ENCODE measurements at places on chromosomes 4 and X.

DNA sequence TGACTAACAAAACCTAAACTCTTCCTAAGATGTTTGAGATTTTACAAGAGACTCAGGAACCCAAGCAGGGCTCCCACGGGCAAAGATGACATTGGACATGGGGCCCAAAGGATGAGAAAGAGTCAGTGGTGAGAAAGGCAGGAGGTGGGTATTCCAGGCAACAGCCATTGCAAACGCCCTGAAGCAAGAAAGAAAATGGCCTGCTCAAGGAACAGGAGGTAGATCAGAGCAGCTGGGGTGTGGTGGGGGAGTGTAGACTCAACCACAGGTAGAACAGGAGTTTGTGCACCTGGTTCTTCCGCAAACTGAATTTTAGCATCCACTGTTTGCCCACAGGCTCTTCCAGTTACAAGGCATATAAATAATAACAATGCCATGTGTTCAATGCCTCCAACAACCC is 3.3 kb downstream of the PPP2R2C start:
- no peak for DNase-seq

DNA sequence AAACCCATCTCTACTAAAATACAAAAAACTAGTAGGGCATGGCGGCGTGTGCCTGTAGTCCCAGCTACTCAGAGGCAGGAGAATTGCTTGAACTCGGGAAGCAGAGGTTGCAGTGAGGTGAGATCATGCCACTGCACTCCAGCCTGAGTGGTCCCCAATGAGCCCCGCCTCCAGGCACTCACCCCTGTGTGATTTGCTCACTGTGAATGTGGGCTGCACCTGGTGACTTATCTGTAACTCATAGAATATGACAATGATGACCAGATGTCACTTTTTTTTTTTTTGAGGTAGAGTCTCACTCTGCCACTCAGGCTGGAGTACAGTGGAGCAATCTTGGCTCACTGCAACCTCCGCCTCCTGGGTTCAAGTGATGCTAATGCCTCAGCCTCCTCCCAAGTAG is 49.0 kb upstream of the HOPX start:
- DNase-seq = no peak

GRCh38 chrX:113743069-113743468 is 840.8 kb upstream of the HTR2C start:
- DNase-seq = no peak

DNA sequence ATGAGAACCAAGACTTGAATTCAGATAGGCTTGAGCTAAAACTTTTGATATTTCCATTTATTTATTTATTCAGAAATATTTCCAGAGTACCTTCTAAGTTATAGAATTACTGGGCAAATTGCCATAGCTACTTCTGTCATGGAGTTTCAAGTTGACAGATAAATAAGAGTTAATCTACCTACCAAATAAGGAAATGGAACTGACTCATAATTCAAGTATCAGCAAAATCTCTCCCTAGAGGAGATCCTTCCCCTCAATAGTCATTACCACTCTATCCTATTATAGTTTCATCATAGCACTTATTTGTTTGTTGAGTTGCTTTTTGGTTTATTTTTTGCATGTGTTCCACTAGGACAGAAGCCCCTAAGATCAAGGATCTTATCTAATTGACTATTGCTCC is 48.8 kb upstream of the CCSER1 start:
- DNase-seq = peak; percentile 59

GRCh38 chrX:135973025-135973547 is 702 bp downstream of the MMGT1 start:
- DNase-seq = peak; percentile 16

GRCh38 chr4:152947311-152947710 is 11.2 kb downstream of the FHDC1 start:
- DNase-seq = no peak

DNA sequence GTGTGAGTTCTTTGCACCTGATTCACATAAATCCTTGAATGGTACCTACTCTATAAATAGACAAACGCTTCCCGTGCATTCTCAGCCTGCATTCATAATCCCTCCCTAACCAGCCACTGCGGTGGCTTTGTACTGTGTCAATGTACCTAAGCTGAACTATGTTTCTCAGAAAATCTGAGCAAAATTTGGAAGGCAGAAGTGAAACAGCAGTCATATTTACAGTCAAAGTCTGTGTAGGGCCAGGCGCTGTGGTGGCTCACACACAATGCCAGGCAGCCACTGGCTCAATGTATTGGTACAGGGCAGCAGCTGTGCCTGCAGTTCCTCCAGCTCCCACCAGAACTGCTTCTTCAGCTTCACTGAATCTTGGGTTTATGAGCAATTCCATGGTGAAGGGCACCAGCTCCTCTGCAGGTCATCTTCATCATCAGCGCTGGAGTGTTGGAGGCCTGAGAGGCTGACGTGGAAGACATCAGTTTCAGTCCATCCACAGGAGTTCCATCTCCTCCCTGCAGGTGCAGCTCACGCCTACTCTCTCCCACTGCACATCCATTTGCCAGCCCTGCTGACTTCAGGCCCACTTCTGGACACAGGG is 32.3 kb upstream of the IRF2 start:
- DNase-seq = no peak

DNA sequence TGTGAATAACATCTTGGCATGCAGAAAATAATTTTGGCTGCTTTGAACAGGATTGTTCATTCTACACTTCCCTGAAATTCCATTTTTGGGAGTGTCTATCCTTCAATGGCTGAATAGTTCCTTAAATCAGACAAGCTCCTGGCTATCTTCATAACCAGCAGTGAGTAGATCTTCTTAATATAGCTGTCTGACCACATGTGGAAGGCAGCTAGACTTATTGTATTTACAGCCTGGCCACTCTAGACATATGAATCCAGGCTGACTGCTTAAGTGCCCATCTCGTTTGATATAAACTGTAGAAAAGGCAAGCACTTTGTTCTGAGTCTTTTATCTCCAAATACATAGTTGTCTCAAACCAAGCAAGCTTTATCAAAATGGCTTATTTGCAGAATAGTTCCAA is 40.0 kb downstream of the PWWP3B start:
- no peak for DNase-seq

DNA sequence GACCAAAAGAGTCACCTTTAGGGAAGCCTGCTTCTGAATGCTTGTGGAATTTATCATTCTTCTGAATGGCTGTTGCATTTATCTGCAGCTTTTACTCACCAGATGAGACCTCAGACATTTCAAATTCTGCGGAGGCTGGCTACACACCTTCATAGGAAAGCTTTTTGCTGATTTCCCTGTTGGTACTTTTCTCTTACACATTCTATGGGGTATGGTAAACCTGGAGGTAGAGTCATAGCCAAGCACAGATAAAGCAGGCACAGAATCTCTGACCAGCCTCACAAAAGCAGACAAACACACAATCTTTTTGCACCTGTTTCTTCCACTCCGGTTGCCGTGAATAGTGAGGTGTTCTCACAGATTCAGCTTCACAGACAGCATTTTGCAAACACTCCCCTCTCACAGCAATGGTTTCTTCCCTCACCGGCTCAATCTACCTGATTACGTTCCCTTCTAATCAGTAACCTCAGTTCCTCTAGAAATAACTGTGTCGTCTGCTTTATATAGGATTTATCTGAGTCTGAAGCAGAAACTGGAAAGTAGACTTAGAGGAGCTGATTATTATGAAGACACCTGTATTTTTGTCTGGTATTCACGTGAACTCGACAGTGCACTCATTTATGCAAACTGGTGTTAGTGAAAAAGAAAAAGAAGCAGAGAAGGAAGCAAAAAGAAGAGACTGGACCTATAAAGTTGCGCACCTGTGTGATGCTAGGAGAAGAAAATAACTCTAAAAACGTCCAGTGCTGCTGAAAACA is 83.1 kb downstream of the DMD start:
- no peak for DNase-seq

DNA sequence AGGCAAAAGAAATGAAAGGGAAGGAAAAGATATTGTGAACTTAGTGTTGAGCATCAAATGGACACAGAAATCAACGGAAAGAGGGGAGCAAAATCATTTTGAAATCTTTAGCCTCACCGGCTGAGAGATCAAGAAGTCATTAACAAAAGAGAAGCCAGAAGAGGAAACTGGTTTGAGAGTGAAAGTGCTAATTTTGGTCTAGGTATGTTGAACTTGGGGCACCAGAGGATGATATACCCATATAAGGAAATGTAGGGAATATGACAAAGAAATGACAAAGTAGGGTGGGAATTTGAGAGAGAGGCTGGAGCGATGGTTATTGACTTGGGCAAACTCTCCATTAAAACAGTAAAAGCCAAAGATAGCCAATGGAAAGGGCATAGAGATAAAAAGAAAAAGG is 183.4 kb upstream of the ATOH1 start:
- DNase-seq = no peak

GRCh38 chr4:120824946-120825345 is 97.6 kb downstream of the PRDM5 start:
- DNase-seq = no peak

- DNase-seq = no peak
Measured at GRCh38 chr4:43374216-43374751, 481.8 kb downstream of the GRXCR1 start.

- DNase-seq = no peak
Measured at GRCh38 chr4:82640540-82640939, 78.8 kb upstream of the TMEM150C start.

DNA sequence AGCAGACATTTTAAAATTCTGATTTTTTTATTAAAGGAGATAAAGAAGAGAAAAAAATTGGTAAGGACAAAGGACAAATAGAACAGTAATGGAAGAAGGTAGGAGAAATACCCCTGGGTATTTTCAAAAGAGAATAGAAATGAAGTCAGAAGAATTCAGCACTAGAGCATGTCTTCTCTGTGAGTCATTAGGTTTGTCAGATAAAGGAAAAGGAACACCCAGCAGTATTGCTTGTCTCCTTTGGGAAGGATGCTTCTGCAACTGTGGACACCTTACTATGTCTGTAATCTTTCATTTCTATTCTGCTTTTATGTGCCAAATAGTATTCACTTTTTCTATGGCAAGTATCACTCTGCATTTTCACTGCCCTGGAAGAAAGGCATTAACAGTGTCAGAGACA is 24.0 kb upstream of the PCDH7 start:
- DNase-seq = no peak

DNA sequence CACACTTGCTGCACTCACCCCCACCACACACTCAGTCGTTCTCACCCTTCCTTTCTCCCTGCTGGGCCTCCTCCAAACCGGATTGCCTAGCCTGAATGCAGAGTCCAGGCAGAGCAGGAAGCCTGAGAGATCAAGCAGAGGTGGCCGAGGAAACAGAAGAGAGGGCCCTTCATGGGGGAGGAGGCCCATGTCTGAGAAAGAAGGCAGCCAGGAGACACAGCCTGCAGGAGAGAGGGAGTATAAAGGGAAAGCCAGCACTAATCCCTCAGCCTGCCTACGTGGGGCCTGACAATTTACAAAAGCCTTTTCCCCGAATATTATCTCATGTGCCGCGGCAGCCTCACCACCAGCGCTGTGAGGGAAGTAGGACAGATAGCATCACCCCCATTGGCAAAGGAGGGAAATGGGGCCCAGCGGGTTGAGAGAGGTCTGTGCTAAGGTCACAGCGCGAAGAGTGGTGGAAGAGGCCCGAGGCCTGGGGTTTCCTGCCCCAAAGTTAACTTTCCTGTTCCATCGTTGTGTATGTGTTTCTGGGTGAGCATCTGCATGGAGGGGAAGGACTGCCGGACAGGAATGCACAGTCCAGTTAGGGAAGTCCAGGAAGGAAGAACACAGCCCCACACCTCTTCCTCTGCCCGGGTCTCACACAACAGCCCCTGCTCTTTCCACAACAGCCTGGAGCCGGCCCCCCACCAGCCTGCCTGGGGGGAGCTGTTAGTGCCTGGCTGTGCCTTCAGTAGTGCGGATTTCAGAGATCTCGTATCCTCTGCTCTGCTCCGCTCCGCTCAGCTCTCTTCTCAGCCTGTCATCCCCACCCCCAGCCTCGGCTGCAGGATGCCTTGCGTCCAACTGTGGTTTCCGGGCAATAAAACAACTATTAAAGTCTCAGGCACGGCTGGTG is 50.9 kb upstream of the BCOR start:
- DNase-seq = no peak

GRCh38 chr4:121594796-121595526 is 101.8 kb downstream of the ANXA5 start:
- DNase-seq = no peak

GRCh38 chrX:152306331-152306730 is 144.8 kb downstream of the GABRA3 start:
- no peak for DNase-seq

- no peak for DNase-seq
Measured at GRCh38 chrX:118066867-118067515, 49.6 kb downstream of the KLHL13 start.

GRCh38 chrX:13868591-13868990 is 51.7 kb upstream of the GPM6B start:
- no peak for DNase-seq

GRCh38 chr4:25638221-25638601 is 17.4 kb upstream of the SLC34A2 start:
- no peak for DNase-seq

- DNase-seq = no peak
Measured at GRCh38 chr4:186657764-186658163, 65.9 kb downstream of the FAT1 start.

- no peak for DNase-seq
Measured at GRCh38 chr4:113221990-113222389, 172.5 kb downstream of the ANK2 start.

DNA sequence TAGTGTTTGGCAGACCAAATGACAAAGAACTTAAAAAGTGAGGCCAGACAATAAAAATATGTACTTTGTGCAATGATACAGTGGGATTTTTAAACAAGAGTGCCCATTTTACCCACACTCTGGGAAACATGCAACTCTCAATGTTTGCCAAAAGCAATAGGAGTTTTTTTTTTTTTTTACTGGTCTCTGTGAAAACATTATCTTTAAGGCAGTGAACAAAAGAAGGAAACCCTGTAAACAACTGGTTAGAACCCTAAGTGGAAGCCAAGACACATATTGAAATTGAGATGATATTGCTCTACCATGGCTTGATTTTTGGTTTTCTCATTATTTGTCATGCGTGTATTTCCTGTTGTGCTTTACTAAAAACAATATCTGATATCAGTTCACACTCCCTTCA is 67.2 kb upstream of the PPP3CA start:
- DNase-seq = no peak

- DNase-seq = no peak
Measured at GRCh38 chrX:151030845-151031244, 47.7 kb downstream of the HMGB3 start.

GRCh38 chrX:48800574-48801279 is 1.1 kb upstream of the HDAC6 start:
- DNase-seq = no peak

DNA sequence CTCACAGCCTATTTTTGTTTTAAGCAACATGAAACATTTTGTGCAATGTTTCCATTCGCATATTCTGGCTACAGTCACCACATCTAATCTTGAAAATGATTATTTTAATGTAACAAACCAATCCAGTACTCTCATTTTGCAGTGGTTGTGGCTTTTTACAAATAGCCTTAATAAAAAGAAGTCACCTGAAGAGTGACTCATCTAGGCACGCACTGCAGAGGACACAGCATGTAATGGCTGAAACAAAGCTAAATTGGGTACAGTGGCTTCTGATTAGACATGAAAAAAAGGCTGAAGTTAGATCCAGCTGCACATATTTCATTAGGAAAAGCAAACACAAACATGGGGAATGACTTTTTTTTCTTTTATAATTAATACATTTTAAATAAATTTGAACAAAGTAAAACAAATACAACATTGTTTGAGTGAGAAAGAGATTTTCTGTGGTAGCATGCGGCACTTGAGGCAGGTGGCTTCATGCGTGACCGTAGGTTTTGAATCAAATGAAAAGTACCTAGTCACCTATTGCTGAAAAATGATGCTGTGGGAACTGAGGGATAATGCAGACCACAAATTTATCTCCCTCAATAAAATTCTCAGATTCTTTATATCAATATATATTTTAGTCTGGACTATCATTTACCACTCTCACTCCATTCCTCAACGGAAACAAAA is 240.8 kb upstream of the DDX53 start:
- DNase-seq = no peak
